Left lung (tissue), 14 donors: ENCODE measurements at places on chromosomes 2 and 18. TPM values are rescaled to one million over a fixed set of nuclear protein-coding genes. Genes with fewer than 3 reads are reported as not detected.

- H3K4me3 ChIP-seq = no peak overlapping the region
- no peaks in the 10 kb centered on the region for H3K4me1 ChIP-seq
- no peaks in the 10 kb centered on the region for H3K27me3 ChIP-seq
- no peak overlapping the region for H3K27ac ChIP-seq
Measured at GRCh38 chr2:2828774-2829368, 497.8 kb upstream of the MYT1L start.

The ABCG5 gene
- polyA plus RNA-seq = 0.18 TPM

The AGXT gene
- polyA plus RNA-seq = 0.17 TPM

The NXPH2 gene
- polyA plus RNA-seq = 0.98 TPM

The AMER3 gene
- polyA plus RNA-seq = 0.09 TPM
